ENCODE measurements at places on chromosomes 6 and 20.

DNA sequence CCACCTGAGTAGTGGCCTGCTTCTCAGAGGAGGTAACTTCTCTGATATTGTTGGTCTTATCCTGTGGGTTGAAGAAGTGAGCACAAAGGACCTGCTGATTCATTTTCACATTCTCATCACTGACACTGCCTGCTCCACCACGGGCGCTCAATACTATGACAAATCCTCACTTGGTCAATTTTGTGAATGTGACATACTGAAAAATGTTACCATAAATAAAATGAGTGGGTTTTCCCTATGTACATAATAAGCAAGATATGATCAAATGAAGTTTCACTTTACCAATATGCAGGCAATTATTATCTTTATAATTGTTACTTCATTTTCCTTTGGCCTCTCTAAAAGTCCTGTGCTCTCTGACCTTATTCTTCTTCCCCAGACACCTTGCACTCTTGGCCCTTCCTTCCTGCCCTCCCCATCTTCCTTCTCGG is 71.5 kb upstream of the RIPOR2 start:
- H3K36me3 ChIP-seq = no peaks in the 10 kb centered on the region
- peaks cover 68% of the 10 kb centered on the region for H3K4me1 ChIP-seq
- H3K27me3 ChIP-seq = no peaks in the 10 kb centered on the region

DNA sequence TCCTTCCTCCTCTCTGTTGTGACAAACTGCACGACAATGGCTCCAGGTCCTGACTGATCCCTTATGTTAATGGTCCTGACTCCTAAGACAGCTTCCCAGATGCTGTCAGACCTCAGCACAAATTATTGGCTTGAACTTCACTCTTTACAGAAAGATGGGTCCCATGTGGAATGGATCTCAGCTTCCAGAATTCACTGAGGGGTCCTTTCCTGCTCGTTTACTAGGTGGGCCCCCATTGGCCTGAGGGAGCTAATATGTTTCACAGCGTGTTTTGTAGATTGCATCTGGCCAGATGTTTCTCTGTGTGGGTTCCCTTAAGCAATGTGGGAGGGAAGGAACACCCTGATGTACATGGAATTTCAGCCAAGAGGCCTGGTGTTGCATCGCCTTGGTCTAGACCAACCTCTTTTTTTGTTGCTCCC is 826.6 kb downstream of the MAFB start:
- no peaks in the 10 kb centered on the region for H3K27me3 ChIP-seq
- H3K4me3 ChIP-seq = no peak overlapping the region
- no peaks in the 10 kb centered on the region for H3K4me1 ChIP-seq
- no peak for DNase-seq

- DNase-seq = no peak
- H3K4me3 ChIP-seq = no peak overlapping the region
- no peaks in the 10 kb centered on the region for H3K4me1 ChIP-seq
- H3K27ac ChIP-seq = no peak overlapping the region
- peaks cover 30% of the 10 kb centered on the region for H3K27me3 ChIP-seq
Measured at GRCh38 chr6:167742719-167743303, 83.9 kb upstream of the AFDN start.

DNA sequence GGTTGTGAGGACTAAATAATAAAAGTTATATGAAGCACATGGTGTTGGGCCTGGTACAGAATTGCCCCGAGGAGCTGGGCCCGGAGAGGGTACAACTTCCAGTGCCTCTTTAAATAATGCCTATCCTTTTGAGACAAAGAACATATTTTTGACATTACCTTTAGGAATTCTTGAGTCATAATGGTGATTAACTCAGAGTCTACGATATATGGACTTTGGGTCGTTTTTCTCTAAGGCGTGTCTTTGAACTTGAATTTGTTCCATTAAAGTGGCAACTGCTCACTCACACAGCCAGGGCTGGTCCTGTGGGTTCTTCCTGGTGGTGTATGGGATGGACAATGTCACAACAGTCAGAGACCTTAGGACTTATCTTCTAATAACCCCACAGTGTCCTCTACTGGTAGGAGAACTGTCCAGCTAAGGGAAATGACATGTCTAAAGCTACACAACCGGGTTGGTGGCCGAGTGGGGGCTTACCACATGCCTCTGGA is 106.5 kb downstream of the CDC5L start:
- no peak overlapping the region for H3K4me3 ChIP-seq
- no peak overlapping the region for H3K27ac ChIP-seq
- no peaks in the 10 kb centered on the region for H3K4me1 ChIP-seq
- no peak for DNase-seq

DNA sequence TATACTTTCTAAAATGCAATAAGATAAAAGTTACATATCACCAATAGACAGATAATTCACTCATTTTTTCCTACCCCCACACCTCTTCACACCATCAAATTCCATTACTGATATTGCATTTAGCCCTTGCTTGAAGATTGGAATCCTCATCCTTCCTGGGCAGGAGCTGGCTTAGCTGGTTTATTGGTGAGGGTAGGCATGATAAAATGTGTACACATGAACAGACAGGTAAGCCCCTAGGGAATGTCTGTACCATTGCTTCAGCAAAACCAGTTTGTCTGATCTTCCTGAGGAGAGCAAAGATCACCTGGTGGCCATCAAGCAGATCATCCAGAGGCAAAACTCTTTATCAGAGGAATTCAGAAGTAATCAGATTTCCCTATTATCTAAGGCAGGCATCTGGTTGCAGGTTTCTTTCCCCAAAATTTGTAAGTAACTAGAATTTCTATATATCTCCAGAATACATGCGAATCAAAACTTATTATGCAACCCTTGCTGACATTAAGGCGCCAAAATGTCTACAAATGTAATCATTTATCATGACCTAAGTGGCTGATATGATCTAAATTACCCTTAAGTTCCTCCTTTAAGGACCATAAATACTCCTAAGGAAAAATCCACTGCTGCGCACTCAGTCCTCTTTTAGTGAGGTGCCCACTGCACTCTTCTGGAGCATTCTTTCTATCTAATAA is 6.6 kb upstream of the FABP7 start:
- no peaks in the 10 kb centered on the region for H3K36me3 ChIP-seq
- no peak overlapping the region for H3K4me3 ChIP-seq
- no peak overlapping the region for H3K27ac ChIP-seq

GRCh38 chr20:40251284-40251932 is 437.6 kb downstream of the MAFB start:
- no peaks in the 10 kb centered on the region for H3K36me3 ChIP-seq
- no peaks in the 10 kb centered on the region for H3K4me1 ChIP-seq
- no peak overlapping the region for H3K27ac ChIP-seq

All from naive B cell (primary cell).